K562 (cell line): ENCODE measurements at places on chromosomes 3 and 15. TPM values are rescaled to one million over a fixed set of nuclear protein-coding genes. Genes with fewer than 3 reads are reported as not detected.

DNA sequence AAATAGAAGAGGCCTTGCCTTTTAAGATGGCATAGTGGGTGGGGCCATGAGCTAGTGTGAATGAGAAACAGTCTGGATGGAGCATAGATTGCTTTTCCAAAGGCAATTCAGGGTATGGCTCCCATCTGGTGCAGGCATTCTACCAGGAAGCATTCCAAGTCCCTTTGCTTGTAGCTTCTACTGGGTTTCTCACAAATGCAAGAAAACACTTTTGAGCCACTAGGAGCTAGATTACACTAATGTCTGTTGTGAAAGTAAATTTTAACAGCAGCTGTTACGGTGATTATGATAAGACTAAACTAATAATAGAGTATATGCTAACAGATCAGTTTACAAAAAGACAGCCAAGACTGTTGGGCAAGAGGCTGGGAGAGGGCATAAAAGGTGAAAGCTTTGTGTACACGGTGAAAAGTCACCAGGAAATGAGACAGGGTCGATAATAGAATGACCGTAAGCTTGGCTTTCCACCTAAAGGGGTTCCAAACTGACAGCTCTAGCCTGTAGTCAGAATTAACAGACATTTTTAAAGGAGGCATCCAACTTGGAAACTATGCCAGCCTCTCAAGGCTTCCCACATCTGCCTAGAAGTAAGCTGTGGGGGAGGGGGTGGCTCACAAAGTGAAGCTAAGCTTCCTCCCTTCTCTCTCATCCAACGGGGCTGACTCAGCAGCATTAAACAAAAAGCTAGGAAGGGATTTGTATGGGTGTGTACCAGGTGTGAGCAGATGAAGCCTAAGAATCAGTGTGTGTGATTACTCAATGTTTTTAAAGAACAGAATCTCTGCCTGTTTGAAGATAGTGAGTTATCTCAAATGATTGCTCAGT, 61.1 kb upstream of the GPD1L start:
- DNase-seq = no peak

DNA sequence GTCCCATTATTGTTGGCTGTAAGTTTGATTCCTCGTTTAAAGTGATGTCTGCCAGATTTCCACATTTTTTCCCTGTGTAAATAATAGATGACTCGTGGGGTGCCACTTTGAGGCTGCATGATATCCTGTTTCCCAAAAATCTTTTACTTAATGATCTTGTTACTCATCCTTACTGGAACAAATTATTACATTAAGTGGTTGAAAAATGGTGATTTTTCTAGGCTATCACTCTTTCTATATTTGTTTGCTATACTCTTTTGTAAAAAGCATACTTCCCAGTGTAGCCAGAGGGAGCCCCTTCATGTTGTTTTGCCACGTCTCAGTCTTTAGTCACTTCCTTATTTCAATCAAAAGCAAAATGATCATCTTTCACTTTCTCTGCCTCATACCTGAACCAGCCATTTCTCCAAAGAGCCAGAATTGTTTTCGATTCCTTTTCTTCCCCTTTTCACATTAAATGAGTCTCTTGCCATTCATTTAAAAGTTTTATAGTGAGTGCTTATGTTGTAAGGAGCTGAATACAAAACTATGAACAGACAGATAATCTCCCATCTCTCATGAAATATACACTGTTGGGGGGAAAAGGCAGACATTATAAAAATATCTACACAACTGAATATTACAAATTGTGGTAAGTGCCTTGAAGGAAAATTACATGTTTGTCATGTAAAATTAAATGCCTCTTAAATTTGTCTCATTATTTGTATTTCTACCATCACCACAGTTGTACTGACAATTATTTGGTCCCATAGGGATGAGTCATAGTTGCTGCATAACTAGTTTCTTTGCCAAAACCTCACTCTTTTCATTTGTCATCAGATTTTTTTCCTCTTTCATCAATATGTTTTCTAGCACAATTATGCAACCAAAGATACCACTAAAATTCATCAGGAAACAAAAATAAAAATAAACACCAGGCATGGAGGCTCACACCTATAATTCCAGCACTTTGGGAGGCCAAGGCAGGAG, 41.5 kb downstream of the ADGRG7 start:
- DNase-seq = no peak

GRCh38 chr3:128807186-128807830, 72.1 kb upstream of the ACAD9 start:
- no peak for DNase-seq

- no peak for DNase-seq
These were observed 9.9 kb upstream of the PLA2G4F start for GRCh38 chr15:42166225-42166940.

DNA sequence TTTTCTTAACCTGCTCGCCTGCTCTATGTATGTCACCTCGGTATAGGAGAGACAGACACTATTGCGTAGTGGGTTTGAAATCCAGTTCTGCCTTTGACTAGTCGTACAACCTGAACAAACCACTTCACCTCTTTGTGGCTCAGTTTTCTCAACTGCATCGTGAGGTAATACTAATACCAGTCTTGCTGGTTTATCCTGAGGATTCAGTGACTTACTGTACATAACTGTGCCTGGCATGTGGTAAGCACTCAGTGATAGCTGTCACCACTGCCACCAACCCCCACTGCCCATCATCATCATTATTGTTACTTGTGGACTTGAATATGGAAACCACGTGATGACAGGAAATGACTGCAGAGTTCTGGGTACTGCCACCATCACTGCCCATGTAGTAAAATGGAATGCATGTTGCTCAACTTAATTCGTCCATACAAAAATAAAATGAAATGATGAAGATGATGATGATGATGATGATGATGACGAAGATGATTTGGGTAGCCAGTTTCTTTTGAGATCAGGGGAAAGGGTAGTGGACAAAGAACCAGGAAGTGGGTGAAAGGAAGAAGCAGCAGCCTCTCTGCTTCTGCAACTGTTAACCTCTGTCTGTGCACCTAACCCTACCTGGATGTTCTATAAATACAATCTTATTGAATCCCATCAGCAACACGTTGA, 228.1 kb downstream of the FEZF2 start:
- DNase-seq = no peak

- no peak for DNase-seq
These were observed 90.7 kb downstream of the TMEM266 start for GRCh38 chr15:76150513-76150912.

DNA sequence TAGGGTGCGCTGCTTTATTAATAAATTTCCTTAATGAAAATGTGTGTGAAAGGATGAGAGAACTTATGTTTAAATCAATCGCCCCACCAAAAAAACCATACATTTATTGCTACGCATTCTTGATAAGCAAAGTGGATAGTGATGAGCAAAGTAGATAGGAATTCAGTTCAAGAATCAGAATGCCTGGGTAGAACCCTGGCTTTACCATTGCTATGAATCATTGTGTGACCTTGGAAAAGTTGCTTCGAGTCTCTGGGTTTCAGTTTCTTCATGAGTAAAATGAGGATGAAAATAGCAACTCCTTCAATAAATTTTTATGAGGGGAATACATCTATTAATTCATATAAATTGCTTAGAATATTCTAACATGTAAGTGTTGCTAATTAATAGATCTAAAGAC, 2.6 kb upstream of the ALCAM start:
- DNase-seq = no peak

- DNase-seq = no peak
These were observed 49.8 kb downstream of the LDHAL6B start for GRCh38 chr15:59256482-59256881.

GRCh38 chr3:27252646-27253045, 116.5 kb downstream of the NEK10 start:
- DNase-seq = no peak

GRCh38 chr3:158205994-158206393, 96.1 kb downstream of the RSRC1 start:
- no peak for DNase-seq

- DNase-seq = peak; percentile 92
These were observed 1.9 kb upstream of the DPH6 start for GRCh38 chr15:35547775-35548364.

DNA sequence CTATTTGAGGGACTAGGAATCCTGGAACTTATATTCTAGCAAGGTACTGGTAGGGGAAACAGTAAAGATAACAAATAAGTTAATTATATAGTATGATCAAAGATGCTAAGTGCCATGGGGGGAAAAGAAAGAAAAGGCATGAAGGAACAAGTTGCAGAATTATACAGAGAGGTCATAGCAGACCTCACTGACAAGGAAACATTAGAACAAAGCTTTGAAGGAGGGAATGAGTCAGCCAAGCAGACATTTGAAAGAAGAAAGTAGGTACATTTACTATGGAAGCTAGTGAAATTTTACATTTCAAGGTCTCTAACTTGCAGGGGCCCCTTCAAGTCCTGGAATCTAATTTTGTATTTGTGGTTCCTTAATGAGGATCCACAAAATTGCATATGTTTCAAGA, 57.2 kb upstream of the TIPARP start:
- DNase-seq = no peak

DNA sequence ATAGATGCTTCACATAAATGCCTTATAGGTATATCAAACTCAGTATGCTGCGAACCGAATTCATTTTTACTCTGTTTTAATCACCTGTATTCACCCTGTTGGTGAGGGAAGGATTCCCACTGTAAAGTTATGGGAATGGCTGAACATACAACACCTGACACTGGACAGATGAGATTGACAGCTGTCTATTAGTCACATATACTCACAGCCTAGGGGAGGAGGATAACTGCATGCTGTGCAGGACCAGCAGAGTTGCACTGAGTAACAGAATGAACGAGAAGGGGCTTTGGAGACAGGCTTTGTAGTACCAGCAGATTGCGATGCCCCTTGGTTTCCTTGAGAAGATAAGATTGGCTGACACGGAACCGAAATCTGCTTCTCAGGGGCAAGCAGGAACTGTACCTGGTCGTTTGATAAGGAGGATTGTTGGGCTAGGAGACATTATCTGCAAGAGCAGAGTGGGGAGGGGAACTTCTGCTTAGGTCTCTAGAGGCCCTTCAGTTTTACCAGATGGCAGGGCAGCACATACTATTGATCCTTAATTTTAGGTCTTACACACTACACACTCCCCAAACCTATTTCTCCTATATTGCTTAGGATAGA, 43.5 kb upstream of the SLC22A13 start:
- DNase-seq = peak; percentile 69

- peak; percentile 55 for DNase-seq
These were observed 392.4 kb upstream of the PROK2 start for GRCh38 chr3:72177075-72178050.

GRCh38 chr15:33494306-33494705, 183.5 kb downstream of the RYR3 start:
- no peak for DNase-seq

GRCh38 chr3:152156880-152157279, 111.8 kb upstream of the MBNL1 start:
- DNase-seq = no peak

GRCh38 chr15:88690331-88690730, 51.5 kb downstream of the ISG20 start:
- no peak for DNase-seq

DNA sequence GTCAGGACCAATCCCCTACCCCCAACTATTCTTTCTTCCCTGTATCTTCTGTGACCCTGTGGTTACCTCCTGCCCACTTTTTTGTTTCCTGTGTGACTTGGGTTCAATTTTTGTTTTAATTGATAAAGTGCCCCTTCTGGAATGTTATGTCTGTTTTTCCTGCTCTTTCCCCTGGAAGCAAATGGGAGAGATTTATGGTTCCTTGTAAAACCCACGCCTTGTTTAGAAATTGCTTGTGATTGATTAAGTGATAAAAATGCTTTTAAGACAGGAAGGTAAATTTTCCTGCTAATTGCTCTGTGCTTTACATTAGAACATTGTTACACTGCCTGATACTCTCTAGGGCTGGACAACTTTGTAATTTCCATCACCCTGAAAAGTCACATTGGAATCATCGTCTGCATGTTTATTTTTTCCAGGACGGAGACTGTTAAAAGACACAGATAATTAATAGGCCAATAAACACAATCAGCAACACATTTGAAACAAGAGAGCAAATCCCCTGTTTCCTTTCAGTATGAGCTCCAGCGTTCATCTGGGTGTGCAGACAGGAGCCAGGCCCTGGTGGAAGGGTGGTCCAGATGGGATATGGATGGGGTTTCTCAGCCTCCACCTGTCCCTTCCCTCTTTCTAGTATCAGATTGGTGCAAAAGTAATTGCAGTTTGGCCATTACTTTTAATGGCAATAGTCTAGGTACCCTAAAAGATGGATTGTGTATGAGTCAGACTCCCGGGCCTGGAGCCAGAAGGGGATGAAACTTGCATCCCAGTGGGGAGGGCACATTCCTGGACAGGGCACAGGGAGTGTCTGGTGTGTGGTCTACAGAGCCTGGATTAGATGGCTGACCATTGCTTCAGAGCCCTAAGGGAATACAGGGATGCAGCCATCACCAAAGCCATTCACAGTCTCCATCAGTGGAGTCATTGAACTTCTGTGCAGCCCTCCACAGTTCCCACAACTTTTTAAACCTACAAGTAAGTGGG, 58.1 kb upstream of the AGBL1 start:
- no peak for DNase-seq

GRCh38 chr3:127124120-127124519, 68.8 kb upstream of the PRR23E start:
- DNase-seq = no peak

GRCh38 chr15:34078900-34079299, 22.8 kb downstream of the EMC7 start:
- DNase-seq = no peak

GRCh38 chr3:131047582-131047981, 20.9 kb downstream of the NEK11 start:
- DNase-seq = no peak

- DNase-seq = no peak
These were observed 229.3 kb downstream of the MCTP2 start for GRCh38 chr15:94460624-94461023.

DNA sequence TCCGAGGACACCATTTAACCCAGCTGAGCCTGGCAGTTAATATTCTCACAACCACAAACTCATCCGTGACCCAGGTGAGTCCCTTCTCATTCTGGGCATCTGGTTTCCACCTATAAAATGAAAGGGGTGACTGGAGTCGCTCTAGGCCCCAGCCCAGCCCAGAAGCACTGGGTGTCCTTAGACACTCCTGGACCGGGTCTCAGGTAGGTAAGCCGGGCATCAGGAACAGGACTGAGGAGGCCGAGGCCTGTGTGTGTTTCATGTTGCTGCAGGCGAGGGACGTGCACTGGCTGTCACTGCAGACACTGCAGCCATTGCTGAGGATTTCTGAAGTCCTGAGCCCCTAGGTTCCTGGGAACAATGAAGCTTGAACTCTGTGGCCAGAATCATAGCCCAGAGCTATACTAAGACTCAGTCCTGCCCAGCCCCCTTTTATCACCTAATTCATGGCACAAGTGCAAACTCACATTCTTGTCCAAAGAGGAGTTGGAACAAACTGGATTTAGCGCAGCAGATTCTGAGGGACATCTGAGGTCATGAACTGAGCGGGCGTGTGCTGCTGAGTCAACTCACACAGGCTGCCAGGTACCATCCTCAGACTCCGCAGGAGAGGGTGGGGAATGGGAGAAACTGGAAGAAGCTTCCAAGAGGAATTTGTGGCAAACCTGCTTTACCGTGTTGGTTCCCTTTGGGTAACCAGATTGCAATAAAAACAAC, 184.9 kb downstream of the FAM43A start:
- no peak for DNase-seq

Gene SIDT1
- 0.18 TPM in 1 of 2 replicates, not detected in the other for total RNA-seq

Gene CHL1
- total RNA-seq = 0.02 TPM in 1 of 2 replicates, not detected in the other

Gene SLC22A14
- not detected in 2 replicates for total RNA-seq

Gene VWA5B2
- 0.04 TPM in 1 of 2 replicates, not detected in the other for total RNA-seq

Gene TRIM59
- total RNA-seq = 29.9 and 33.0 TPM in 2 replicates

Gene LMOD3
- total RNA-seq = not detected in 2 replicates

Gene SLC35G2
- 2.1 and 3.1 TPM in 2 replicates for total RNA-seq

Gene FRMD5
- not detected in 2 replicates for total RNA-seq

Gene PLSCR5
- not detected in 2 replicates for total RNA-seq
